ENCODE measurements at places on chromosomes 7 and 10.

DNA sequence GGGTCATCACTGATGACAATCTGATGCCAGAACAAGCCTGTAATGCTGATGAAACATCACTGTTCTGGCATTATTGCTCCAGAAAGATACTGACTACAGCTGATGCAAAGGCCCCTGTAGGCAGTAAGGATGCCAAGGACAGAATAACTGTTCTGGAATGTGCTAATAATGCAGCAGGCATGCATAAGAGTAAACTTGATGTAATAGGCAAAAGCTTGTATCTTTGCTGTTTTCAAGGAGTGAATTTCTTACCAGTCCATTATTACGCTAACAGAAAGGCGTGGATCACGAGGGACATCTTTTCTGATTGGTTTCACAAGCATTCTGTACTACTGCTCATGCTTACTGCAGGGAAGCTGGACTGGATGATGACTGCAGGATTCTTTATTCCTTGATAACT is 18.7 kb downstream of the LCOR start:
- DNase-seq, result peak; percentile 95

DNA sequence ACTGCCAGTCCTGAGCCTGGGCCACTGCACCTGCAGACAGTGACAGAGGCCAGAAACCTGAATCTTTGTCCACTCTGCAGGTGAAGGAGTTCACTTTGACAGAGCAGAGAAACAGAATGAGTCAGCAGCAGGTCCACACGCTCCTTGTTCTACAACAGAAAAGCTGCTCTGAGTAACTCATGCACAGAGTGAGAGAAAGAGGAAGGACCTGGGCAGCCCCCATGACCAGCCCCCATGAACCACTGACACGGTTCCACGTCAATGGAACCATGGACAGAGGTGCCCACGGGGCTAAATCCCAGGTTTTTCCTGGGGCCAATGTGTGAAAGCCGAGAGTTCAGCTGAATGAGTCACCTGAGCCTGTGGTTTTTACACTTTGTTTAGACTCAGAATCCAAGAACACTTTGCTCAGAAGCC is 40.8 kb upstream of the CTBP2 start:
- no peak for DNase-seq

GRCh38 chr10:125222515-125223308 is 62.3 kb upstream of the CTBP2 start:
- DNase-seq, result no peak

DNA sequence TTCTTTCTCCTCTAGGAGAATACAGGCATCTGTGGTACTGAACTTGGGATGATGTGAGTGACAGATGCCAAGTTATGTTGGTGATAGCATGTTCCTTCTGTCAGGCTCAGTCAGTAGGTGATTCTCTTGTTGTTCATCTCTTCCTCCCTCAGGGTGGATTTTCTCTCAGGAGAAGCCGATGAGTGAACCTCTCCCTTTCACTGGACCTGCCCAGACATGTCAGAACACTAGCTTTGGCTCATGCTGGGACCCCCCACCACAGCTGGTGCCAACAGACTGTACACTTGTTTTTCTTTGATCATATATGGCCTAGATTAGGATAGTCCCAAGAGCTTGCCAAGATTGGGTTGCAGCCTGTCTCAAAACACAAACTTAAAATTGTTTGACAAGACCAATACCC is 129.4 kb downstream of the BMPER start:
- DNase-seq, result no peak

GRCh38 chr10:14306190-14306589 is 24.5 kb downstream of the FRMD4A start:
- no peak for DNase-seq

- no peak for DNase-seq
These were observed 494.7 kb downstream of the CCSER2 start for GRCh38 chr10:84822931-84823630.

DNA sequence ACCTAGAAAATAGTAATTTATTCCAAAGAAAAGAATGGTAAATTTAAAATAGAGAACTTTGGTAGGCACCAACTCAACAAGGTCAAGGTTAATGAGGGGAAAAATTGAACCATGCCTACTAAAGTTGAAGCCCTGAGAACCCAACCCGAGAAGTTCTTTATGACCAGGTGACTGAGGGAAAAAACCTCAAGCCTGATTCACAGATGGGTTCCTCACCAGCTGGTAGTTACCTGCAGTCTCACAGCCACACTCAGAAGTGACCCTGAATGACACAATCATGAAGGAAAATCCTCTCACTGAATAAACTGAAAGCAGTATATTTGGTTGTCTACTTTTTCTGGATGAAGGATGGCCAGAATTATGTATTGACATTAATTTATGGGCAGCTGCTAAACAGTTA is 7.0 kb downstream of the C10orf67 start:
- no peak for DNase-seq

- no peak for DNase-seq
These were observed 34.9 kb upstream of the KIAA1217 start for GRCh38 chr10:24174014-24174413.

- no peak for DNase-seq
These were observed 177.3 kb upstream of the TMEM72 start for GRCh38 chr10:44733501-44734488.

DNA sequence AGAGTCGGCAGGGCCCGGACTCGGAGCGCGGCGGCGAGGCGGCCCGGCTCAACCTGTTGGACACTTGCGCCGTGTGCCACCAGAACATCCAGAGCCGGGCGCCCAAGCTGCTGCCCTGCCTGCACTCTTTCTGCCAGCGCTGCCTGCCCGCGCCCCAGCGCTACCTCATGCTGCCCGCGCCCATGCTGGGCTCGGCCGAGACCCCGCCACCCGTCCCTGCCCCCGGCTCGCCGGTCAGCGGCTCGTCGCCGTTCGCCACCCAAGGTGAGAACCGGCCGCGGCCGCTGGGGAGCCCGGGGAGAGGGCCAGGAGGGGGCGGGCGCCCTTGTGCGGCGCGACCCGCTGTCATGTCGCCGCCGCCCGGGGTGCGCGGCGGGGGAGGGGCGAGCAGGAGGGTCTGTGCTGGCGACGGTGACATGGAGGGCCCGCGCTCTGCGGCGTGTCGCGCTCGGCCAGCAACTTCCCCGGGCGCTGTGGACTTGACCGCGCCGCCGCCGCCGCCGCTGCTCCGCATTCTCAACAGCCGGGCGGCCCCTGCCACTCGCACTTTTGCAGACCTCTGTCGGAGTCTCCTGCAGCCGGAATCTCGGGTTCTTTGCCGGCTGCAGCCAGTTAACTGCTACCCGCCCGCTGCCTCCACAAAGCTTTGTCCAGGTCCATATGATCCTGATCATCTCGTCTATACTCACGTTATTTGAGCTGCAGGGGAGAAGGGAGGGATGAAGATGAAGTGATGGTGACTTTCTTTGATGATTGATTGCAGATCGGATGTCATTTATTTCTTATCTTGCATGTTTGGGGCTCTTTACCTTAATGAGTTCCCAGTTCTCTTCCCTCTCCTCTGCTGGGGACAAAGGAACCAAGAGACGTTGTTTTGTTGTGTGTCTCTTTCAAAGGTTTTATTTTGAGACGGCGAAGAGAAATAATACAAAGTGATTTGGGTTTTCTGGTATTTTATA is 869 bp downstream of the TRIM24 start:
- DNase-seq, result no peak

DNA sequence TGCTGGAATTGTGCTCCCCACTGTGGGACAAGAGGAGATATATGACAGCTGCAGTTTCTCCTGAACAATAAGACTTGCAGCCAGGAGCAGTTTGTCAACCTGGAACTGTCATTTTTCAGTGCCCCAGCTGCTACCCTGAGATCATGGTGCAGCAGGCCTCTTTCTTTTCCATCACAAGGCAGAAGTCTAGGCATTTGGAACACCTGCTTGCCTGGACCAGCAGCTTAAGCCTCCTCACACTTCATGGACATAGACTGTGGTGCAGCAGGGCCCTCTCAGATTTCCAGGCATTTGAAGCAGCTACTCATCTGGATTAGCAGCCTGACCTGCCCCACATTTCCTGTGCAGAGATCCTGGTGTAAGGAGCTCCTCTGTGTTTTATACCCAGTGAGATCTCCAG is 450.7 kb upstream of the TEX47 start:
- no peak for DNase-seq

DNA sequence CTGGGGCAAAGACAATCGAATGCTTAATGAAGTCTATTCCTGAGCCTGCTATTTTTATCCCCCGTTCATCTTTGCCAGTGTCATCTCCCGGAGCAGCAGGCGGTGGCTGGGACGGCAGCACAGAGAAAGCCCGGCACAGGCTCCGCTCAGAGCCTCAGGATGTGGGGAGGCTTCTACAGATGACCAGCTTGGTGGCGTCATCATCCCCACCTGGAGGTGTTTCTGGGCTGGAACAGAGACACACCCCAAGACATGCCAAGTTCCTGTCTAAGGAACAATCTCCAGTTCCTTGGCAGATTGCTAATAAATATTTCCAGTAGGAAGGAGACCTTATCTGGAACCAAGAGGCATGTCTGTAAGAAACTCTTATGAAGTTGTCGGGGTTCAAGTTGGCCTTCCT is 552.4 kb upstream of the MGMT start:
- no peak for DNase-seq

DNA sequence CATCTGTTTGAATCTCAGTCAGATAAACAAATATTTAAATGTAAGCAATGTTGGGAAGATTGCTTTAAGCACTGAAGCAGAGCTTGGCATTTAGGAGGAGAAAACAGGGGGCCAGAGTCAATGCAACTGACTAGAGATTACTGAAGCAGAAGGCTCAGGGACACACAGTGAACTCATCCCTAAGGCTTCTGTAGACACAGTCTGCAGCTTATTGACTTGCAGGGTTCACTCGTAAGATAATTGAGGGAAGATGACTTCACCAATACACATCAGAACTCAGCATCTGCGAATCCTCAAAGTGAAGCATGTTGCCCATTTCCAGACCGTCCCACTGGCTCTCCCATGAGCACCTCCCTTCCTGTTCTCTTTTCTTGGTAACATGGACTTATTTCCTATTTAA is 363.4 kb upstream of the PFKP start:
- DNase-seq, result no peak

- no peak for DNase-seq
These were observed 5.2 kb upstream of the MUC3A start for GRCh38 chr7:100944138-100944537.

- no peak for DNase-seq
These were observed 202.7 kb downstream of the POM121L12 start for GRCh38 chr7:53238021-53238605.

GRCh38 chr7:51517187-51517586 is 200.6 kb upstream of the COBL start:
- DNase-seq, result no peak

DNA sequence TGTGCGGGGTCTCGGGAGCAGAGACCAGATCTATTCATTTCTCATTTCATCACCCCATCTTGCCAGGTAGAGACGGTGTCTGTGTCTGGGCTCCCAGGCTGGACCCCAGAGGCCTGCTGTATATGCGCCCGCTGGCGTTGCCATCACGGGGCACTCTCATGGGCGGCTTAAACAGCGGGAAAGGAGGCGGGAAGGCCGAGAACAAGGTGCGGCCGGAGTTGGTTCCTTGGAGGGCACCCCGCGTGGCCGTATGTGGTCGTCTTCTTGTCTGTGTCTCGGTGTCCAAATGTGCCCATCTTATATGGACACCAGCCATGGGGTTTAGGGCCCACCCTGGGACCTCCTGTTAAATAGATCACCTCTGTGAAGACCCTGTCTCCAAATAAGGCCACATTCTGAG is 2.1 kb upstream of the CFAP46 start:
- DNase-seq, result no peak

DNA sequence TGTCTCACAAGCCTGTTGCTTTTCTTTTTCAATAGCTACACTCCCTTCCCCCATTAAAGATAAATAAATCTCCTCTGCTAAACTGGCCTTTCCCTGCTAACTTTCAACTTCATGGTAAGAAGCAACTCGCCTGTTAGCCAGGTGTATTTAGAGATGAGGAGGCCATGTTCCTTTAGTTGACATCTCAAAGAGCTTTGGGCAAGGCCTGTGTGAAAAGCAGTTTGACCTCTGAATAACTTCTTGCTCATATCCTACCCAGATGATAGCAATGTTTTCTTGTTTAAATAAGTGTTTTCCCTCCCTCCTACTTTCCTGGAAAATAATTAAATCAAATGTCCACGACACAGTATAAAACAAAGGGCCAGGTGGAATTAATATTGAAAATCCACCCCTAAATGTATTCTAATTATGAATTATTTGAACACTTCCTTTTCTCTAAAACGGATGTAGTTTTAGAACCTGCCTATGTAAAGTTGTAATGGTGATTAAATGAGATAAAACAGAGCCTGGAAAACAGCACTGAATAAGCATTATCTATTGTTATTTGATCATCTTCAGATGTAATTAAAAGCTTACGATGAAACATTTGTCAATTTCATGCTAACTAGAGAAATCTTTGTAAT is 78.5 kb downstream of the HGF start:
- no peak for DNase-seq

DNA sequence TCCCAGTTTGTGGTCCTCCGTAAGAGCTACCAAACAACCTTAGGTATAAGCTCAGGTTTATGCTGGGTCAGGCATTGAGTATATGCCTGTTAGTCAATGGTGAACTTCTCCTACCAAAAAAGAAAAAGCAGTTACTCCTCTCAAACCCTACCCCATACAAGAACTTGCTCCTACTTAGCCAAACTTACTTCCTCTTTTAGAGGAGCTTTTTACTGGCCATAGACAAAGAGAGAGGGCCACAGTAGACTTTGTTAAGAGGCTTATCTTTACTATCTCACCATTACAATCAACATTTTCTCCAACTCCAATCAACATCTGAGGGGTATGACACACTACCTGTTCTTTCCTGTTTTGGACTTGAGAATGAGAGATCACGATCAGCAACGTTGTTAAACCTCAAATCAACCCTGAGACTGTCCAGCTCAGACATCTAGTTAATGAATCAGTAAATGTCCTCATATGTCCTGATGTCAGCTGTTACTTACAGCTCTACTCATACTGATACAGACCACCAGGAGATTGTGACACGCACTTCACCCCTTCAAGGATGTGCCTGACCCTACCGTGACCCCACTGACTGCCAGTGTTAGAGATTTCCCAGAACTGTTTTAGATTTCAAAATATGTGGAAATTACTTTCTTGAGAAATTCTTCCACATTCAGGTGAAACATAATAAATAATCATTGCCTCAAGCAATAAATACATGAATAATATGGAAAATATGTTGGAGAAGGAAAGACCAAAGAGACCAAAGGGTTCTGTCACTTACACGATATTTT is 18.4 kb upstream of the CCDC71L start:
- DNase-seq, result no peak

- no peak for DNase-seq
These were observed 64.8 kb downstream of the AKR1B1 start for GRCh38 chr7:134394056-134394455.

- no peak for DNase-seq
These were observed 137.9 kb downstream of the TCERG1L start for GRCh38 chr10:131173484-131174210.

- no peak for DNase-seq
These were observed 15.1 kb downstream of the ADAM12 start for GRCh38 chr10:126373147-126373546.
